NCI-H345 (cell line): ENCODE measurements at places on chromosomes 5 and 9.
A peak's percentile ranks its signal among the peaks of the same experiment; 100 is the strongest.

DNA sequence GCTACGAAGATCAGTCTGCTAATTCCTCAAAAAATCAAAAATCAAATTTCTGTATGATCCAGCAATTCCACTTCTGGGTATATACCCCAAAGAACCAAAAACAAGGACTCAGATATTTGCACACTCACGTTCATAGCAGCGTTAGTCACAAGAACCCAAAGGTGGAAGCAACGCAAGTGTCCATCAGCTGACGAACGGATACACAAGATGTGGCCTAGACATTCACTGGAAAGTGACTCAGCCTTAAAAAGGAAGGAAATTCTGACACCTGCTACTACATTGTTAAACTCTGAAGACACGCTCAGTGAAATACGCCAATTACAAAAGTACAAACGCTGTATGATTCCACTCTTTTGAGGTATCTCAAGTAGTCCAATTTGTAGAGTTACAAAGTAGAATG, 93.3 kb downstream of the OTULIN start:
- no peak for DNase-seq

GRCh38 chr9:7273575-7273974, 515.8 kb downstream of the KDM4C start:
- no peak for DNase-seq

DNA sequence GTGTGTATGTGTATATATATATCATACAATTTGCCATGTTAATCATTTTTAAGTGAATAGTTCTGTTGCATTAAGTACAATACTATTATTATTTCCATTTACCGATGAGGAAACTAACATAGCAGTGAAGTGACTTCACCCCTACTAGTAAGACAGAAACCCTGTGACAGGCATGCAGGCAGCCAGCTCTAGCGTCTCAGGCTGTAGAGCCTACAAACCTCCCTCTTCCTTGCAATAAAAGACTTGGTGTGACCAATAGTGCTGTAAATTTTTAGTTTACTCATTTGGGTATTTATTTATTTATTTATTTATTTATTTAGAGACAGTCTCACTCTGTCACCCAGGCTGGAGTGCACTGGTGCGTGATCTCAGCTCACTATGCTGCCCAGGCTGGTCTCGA, 24.7 kb downstream of the FNBP1 start:
- no peak for DNase-seq

DNA sequence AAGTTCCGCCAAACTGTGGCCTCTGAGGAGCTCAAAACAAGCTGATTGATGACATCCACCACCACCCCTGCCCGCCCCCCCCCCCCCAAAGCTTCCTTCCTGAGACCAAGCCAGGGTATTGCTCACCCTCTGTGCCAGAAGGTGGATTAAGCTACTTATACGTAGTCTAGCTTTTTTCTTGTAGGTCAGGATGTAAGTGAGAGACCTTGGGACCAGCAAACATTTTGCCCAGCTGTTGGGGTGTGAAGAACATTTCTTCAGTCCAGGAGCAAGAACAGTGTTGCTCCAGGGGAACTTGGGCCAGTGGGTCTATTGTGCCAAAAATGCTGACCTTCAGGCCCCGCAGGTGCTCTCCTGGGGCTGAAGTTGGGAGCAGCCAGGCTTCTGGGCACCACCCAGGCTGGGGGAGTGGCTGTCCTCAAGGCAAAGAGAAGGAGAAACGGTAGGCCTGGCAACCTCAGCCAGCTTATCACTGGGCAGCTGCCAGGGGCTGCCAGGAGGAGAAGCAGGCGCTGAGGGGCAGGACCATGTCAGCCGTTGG, 18.0 kb downstream of the NEURL1B start:
- no peak for DNase-seq

- no peak for DNase-seq
These were observed 117.4 kb downstream of the FBXL17 start for GRCh38 chr5:108264533-108264932.

DNA sequence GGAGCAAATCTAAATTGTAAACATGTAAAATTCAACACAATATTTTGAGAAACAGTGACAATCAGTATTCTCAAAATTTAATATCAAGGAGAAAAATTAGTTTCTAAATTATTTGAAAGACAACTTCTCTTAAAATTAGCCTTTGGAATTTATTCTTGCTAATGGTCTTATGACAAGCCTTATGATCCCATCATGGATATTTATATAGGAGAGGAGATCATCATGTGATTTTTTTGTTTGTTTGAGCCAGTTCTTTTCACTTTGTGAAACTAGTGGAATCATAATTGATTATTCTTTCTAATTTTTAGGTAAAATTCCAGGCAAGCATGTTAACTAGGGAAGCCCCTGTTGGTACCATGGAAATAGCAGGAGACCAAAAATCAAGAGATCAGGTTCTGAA, 24.7 kb downstream of the DMXL1 start:
- DNase-seq = no peak

GRCh38 chr5:178569485-178569884, 20.7 kb downstream of the COL23A1 start:
- no peak for DNase-seq

GRCh38 chr5:116539222-116539621, 35.4 kb downstream of the SEMA6A start:
- no peak for DNase-seq

GRCh38 chr5:79420248-79420647, 93.7 kb downstream of the HOMER1 start:
- no peak for DNase-seq

DNA sequence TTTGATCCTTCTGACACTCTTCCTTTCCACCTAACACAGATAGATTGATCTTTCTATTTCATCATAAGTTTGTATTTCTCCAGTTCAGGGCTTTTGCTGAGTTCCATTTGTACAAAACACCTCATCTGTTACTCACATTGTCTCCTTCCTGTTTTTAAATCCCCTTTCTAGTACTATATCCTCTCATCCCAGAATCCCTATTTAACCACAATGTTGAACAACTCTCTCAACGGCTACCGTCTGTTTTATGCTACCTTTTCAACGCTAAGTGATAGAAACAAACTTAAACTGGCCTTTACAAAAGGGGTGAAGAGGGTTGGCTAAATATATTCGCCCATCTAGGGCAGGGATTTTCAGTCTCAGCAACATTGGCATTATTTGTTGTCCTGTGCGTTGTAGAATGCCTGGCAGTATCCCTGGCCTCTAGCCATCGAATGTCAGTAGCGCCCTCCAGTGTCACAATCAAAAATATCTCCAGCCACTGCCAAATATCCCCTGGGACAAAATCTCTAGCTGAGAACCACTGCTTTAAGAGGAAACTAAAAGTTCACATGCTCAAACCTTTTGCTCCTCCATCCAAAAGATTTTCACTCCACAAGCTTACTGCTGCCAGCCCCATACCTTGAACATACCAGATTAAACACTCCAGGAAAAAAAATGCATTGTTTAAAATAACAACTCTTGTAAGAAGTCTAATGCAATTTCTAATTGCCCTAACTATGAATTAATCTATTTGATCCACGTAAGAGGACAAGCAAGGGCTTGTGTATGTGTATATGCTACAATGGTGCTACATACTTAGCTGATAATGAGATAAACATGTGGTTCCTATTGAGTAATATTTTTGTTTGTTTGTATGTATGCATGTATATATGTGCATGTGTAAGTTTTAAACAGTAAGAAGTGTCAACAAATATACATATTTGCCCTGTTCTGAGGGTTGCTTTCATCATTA, 344.0 kb downstream of the PTPRD start:
- peak; percentile 62 for DNase-seq

DNA sequence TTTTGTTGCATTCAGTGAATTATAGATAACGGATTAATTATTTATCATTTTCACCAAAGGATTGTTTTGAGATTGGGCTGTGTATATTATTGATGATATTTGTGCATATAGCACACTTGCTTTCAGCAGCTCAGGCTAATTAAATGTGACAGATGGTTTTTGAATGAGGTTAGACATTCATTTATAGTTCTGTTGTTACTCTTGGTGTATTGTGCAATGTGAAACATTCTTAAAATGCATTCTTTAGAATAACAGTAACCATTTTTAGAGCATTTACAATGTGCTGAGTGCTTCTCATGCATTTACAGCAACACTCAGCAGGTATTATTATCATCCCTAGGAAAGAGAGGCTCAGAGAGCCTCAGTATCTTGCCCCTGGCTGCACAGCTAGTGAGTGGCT, 23.8 kb downstream of the NANS start:
- DNase-seq = no peak
